Stimulated activated CD8-positive, alpha-beta memory T cell treated with anti-CD3 and anti-CD28 coated beads, Interleukin-12 subunit alpha, Interleukin-12 subunit beta, amount 100 ng/mL, for 1 hour (primary cell): ENCODE measurements at places on chromosomes 6 and 20.

DNA sequence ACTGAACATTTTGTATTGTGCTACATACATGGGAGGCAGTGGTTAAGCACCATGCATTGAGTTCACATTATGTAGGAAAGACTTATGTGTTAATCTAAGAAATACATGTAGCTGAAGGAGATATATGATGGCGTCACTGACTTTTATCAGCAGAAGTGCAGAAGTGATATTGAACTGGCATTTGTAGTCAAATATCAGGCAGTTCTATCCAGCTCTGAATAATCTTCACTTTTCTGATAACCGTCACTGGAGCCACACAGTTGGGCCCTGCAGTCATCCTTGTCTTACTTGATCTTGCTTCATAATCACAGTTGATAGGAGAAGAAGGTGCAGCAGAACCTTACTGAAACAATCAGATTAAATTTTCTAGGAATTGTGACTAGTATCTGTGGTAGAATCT is 26.4 kb downstream of the CRISP1 start:
- no peak for DNase-seq

GRCh38 chr6:113742342-113742741 is 114.8 kb upstream of the MARCKS start:
- no peak for DNase-seq

GRCh38 chr6:30898750-30899360 is 9.2 kb upstream of the GTF2H4 start:
- no peak for DNase-seq

DNA sequence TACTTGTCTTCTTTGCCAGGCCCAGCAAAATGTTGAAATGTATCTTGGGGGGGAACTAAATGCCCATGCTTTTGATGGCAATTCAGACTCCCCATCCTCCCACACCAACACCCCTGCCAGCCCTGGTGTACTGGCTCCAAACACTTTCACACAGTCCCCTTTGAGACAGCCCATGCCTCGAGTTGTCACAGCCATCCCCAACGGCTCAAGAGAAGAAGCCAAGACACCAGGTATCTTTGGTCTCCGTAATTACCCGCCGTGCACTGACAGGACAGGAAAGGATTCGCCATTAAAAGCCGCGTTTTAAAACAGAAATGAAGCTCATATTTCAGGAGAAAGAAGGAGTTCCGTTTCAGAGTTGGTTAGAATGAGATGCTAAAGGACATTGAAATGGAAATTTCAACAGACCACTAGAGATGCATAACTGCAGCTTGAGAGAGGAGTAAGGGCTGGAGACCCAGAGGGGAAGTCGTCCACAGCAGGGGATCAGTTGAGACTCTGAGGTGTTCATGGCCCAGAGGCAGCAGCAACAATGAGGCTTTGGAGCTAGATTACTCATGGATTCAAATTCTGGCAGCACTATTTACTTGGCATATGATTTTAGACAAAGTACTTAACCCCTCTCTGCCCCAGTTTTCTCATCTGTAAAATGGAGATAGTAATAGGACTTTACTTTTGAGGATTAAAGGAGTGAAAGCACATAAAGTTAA is 63.5 kb upstream of the ADGRF1 start:
- DNase-seq, result no peak

DNA sequence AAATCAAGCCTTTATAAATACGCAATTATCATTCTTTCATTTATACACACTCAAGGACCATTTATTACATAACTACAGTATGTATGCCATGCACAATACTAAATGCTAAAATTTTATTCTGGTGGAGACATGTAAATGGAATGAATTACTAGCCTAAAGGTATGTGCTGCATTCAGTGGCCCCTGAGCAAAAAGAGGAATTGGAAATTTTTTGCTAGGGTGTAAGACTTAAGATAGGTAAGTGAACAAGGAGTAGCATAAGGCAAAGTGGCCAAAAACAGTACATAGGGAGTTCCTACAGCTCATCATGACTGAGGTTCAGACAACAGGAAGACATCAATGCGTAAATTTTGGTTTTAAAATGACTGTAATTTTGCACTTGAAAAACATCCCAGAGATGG is 2.3 kb upstream of the MTFR2 start:
- DNase-seq, result no peak

GRCh38 chr20:1075616-1076015 is 42.8 kb upstream of the PSMF1 start:
- no peak for DNase-seq
